ENCODE measurements at places on chromosomes 7 and 10.

DNA sequence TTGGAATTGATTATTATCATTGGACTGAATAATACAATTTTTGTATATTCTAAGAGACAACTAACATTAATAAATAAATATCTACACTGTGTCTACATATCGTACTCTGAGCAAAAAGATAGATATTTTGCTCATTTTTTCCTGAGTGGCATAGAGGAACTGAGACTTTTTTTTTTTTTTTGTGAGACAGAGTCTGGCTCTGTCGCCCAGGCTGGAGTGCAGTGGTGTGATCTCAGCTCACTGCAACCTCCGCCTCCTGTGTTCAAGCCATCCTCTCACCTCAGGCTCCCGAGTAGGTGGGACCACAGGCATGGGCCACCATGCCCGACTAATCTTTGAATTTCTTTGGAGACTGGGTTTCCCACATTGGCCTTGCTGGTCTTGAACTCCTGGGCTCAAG lies 14.0 kb downstream of the KMT2E start:
- no peak for DNase-seq

DNA sequence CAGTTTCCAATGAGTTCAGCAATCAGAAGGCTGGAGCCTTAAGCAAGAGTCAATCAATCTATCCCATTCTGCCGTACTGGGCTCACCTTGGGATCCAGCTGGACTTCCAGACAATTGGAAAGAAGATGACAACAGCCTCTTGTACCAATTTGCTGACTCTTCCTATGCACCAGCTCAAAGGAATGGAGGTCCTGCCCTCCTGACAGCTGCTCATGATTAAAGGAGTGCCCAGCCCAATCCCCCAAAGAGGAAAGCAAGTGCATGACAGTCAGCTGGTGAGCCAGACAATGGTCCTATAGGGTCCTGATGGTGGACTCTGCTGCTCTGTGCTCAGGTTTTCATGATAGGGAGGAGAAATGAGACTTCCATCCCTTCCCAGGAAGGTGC lies 25.1 kb downstream of the VSTM4 start:
- no peak for DNase-seq

GRCh38 chr7:48183370-48183743 lies 12.1 kb downstream of the ABCA13 start:
- DNase-seq = no peak

DNA sequence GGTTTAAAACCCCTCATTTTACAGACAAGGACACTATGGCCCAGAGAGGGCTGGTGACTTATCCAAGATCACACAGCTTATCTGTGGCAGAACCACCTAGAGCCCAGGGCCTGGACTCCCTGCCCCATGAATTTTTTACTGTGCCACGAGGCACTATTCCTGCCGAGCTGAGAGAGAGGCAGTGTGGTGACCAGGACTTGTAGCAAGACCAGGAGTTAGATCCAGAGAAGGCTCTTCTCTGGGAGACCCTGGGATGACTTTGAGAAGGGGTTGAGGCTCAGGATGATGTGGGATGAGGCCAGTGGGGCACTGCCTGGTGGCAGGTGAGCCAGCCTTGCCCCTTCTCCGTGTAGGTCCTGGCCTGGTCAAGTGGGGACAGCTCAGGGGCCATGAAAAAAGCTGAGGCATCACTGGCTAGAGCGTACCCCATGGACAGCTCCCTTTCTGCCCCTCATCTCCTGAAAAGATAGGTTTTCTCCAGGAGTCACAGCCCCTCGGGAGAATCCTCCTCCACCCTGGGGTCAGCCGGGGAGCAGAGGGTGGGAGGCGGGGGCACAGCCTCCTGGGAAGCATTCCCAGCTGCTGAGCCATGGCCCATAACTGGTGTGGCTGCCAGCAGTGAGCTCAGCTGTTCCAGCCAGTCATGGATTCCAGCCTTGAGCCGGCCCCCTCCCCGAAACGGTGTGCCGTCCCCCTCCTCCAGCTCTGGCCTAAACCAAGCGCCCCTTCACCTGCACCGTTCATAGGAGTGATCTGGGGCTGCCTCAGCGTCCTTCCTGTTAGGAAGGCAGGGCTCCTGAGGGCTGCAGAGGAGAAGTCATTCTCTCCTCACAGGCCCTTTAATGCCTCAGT lies 5.8 kb downstream of the FLNC start:
- DNase-seq = no peak

GRCh38 chr10:10699427-10699826 lies 318.2 kb upstream of the CELF2 start:
- DNase-seq = no peak
